ENCODE measurements at places on chromosomes 16 and 17.

GRCh38 chr16:18933501-18933900 lies 7.3 kb upstream of the SMG1 start:
- DNase-seq = no peak

DNA sequence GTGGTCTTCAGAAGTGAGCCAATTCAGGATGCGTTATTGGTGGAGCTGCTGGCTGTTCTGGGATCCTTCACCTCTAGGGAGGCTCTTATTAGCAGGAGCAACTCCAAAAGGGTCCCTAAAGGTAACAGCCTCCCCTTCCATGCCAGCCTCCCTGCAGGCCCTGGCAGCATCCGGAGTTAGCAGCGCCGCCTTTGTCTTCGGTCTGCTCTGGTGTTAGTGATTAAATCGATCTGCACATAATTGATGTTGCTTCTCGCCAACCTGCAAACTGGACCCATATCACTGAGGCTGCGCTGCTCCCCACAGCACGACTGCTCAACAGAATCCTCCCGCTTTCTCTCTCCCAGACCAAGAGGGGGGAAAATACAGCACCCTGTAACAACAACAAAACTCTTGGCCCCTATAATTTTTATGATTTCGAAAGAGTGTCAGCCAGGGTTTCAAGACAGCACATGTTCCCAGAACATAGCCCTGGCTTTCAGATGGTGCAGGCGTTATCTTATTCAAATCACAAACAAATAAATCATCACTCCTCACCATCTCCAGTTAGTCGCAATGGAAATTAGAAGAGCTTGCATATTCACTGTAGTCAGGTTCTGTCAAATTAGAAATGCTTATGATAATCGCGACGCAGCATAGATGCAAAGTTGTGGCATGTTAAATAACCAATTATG lies 76.0 kb downstream of the IRX3 start:
- no peak for DNase-seq

- no peak for DNase-seq
These were observed 72.0 kb downstream of the TMEM132E start for GRCh38 chr17:34651402-34651811.

GRCh38 chr17:42578282-42578869 lies 847 bp upstream of the PSMC3IP start:
- peak; percentile 55 for DNase-seq

GRCh38 chr16:12324152-12324551 lies 347.6 kb downstream of the SNX29 start:
- DNase-seq = no peak

GRCh38 chr16:4016658-4017057 lies 99.6 kb downstream of the ADCY9 start:
- no peak for DNase-seq

- no peak for DNase-seq
These were observed 478.8 kb downstream of the NPIPA7 start for GRCh38 chr16:16857603-16858283.

- no peak for DNase-seq
These were observed 14.2 kb upstream of the CCNF start for GRCh38 chr16:2415085-2415484.

DNA sequence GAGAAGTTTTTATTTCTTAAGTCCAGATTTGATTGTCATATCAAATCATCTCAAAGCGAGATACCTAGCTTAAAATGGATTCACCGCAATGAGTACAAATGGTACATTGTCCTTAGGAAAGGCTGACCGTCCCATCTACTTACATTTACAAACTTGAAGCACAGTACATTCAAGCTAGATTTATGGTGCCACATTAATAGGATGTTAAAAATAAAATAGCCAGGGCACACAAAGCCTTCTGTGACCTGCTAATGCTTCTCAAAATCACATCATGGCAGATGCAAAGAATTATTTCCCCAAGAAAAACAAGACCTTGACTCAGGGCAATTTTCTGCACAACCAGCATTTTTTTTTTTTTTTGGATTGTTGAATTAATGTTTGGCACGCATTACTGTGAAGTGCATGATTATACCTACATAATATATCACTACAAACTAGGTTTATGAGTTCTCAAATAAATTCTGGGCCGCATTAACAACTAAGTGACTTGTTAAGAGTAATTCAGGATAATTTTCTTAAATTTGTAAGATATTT lies 25.3 kb downstream of the CACNG1 start:
- no peak for DNase-seq

DNA sequence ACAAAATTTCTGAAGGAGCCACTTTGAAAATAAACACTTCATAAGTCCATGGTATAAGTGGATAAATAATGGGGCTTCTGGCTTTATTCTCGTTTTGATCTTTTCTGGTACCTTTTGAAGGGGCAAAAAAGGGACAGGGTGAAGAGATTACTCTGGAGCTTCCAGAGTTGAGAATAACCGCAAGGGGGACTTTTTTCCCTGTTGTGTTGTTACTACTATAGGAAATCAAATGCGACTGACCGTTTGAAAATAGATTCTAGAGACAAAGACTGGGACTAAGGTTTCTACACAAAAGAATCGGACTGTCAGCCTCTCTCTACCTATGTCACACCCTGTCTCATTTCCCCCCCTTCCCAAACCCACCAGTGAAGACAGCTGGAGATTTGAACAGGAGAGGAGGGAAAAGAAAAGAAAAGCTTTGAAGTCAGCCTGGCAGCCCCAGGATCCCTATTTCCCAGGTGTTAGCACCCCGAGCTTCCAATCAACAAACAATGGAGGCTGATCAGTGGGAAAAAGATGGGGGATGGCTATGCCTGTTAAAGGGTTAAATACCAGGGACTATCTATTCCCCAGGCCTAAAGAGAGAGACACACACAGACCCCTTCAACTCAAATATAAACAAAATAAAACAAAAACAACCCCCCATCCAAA lies 8.4 kb downstream of the HOXB4 start:
- no peak for DNase-seq

GRCh38 chr17:80287806-80288567 lies 27.3 kb downstream of the RNF213 start:
- DNase-seq = no peak

GRCh38 chr17:17779015-17779611 lies 57.7 kb downstream of the SREBF1 start:
- DNase-seq = no peak

DNA sequence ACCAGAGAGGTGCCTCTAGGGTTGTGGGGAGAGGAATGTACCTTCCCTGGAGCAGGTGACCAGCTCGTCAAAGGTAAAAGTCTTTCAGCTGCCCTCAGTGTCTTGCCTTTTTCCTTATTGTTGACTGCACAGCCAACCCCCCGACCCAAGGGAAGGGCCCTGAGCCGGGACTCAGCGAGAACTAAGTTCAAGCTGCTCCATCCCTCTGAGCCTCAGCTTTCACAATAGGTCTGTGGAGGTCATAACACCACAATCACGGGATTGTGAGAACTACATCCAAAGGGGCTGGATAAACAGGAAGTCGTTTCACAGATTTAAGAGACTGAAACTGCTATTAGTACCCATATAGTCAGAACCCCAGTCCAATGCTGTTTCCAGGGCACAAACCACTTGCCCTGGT lies 2.6 kb upstream of the KRT36 start:
- DNase-seq = no peak

GRCh38 chr16:56995136-56995805 lies 5.9 kb downstream of the NLRC5 start:
- no peak for DNase-seq
